ENCODE measurements at places on chromosomes 16 and 17.
A peak's percentile ranks its signal among the peaks of the same experiment; 100 is the strongest.

- DNase-seq = no peak
Measured at GRCh38 chr16:69293401-69293800, 17.7 kb upstream of the VPS4A start.

GRCh38 chr17:66191593-66192377 lies at the start of gene CEP112:
CEP112 (minus strand) TSS chr17:66192133.
- peak; percentile 68 for DNase-seq

DNA sequence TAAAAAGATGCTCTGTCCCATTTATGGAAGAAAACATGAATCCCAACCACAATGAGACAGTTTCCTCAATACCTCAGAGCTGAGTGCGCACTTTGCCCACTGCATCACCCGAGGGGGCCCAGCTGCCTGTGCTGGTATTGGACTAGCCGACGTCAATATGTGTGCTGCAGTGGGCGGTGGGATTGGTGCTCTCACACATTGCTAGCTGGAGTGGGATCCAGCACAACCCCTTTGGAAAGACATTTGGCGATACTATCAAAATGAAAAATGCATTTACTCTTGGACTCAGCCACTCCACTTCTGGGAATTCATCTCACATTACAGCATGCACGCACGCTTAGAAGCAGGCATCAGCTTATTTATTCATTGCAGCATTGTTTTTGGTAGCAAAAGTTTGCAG lies 289.2 kb upstream of the FOXF1 start:
- no peak for DNase-seq

DNA sequence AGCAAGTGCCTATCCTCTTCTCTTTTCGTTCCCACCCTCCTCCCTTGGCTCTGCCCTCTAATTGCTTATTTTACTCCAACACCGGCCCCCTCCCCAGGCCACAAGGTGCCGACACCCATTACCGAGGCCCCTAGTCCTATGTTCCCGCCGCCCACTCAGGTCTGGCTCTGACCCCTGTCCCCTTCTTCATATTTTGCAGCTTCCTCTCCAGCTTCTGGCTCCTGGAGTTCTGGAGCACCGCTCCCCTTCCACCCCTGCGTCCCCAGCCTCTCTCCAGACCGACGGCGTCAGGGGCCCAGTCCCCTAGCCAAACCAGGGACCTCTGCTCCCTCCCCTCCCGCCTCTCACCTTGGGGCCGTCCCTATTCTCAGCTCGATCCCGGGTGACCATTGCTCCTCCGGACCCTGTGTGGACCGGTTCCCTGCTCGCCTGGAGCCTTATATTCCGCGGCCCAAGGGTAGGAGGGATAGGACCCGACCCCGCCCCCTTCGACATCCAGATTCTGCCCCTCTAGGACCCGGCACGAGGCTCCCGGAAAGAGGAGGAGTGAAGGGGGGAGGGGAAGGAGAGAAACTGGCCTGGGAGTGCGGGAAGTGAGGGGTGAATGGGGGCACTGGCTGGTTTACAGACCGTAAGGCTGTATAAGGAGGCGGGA lies at the start of gene HES7:
Gene HES7, minus strand, starts transcription at position 412 of the 655 bp plus-strand sequence. Its CDS starts 22 bp downstream, at position 390.
- DNase-seq = no peak

DNA sequence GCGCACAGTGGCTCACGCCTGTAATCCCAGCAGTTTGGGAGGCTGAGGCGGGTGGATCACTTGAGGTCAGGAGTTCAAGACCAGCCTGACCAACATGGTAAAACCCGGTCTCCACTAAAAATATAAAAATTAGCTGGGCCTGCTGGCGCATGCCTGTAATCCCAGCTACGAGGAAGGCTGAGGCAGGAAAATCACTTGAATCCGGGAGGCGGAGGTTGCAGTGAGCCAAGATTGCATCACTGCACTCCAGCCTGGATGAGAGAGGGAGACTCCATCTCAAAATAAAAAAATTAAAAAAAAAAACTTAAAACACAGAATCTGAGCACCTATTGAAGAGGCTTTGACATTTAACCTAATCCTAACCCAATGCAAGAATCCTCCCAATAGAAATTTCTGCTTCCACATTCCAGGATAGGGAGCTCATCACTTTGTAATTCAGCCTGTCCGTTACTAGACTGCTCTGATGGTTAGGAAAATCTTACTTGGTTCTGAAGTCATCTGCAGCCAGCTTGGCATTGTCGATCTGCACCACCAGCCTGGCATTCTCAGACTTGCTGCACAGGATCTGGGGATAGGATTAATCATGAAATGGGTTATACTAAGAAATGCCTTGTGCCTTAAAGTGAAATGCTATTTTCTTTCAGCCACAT lies 2.1 kb downstream of the KRT33B start:
- no peak for DNase-seq

- DNase-seq = no peak
Measured at GRCh38 chr16:27464626-27465482, 62.9 kb downstream of the IL21R start.

- no peak for DNase-seq
Measured at GRCh38 chr17:73660366-73660765, 16.1 kb upstream of the SDK2 start.

GRCh38 chr16:58047557-58048348 lies 22.2 kb downstream of the MMP15 start:
- no peak for DNase-seq

DNA sequence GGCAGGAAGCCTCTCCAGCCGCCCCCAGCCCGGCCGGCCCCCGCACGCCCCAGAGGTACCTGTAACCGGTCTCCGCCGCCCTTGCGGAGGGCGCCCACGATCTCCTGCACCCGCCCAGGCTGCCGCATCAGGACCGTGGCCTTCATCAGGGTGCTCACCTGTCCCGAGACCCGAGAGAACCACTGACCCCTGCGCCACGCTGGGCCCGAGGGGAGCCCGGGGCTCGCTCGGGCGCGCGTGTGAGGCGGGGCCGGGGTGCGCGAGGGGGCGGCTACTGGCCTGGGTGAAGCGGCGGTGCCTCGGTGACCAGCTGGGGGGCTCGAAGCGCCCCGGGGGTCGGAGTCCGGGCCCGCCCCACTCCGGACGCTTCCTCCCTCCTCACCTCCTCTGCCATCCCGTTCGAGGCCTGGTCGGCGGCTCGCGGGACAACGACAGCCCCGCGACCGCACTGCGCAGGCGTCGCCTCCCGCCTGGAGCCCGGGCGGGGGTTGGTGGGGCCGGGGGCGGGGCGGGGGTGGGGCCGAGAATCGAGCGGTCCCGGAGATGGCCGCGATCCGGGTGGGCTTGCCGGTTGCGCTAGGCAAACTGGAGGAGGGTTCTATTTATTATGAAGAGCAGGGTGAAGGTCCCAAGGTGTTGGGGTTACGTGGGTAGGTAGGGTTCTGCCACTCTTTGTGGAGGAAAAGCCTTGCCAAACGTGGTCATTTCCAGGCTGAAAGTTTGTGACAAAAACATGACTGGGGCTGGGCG lies at the start of gene NT5C3B:
Gene NT5C3B, minus strand, starts transcription at position 433 of the 750 bp plus-strand sequence. Its CDS starts 39 bp downstream, at position 394.
- peak; percentile 80 for DNase-seq

- peak; percentile 63 for DNase-seq
Measured at GRCh38 chr17:79388556-79389295, 222.1 kb downstream of the RBFOX3 start.

DNA sequence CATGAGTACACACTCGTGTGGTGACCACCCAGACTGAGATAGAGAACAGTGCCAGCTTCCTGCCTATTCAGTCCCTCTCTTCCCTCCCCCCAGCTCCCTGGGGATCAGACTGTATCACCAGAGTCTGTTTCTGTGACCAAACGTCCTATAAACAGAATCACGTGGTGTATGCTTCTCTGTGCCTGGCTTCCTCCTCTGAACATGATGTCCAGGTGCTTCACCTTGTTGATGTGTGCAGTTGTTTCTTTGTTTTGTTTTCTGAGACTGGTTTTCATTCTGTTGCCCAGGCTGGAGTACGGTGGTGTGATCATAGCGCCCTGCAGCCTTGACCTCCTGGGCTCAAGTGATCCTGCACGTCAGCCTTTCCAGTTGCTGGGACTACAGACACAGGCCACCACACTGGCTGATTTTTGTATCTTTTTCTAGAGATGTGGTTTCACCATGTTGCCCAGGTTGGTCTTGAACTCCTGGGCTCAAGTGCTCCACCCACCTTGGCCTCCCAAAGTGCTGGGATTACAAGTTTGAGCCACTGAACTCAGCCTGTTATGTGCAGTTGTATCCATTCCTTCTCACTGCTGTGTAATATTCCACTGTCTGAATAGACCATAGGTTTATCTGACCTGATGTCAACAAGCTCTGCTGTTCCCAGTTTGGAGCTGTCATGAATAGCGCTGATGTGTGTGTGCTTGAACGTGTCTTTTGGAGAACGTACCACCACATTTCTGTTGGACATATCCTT lies 28.9 kb upstream of the PRM1 start:
- DNase-seq = no peak

- no peak for DNase-seq
Measured at GRCh38 chr17:69679829-69680228, 265.3 kb downstream of the MAP2K6 start.

GRCh38 chr17:79130536-79131273 lies 56.1 kb downstream of the ENGASE start:
- no peak for DNase-seq

GRCh38 chr16:59385491-59385890 lies 651.4 kb upstream of the GOT2 start:
- no peak for DNase-seq

GRCh38 chr16:25143928-25144327 lies 32.4 kb downstream of the LCMT1 start:
- DNase-seq = no peak

DNA sequence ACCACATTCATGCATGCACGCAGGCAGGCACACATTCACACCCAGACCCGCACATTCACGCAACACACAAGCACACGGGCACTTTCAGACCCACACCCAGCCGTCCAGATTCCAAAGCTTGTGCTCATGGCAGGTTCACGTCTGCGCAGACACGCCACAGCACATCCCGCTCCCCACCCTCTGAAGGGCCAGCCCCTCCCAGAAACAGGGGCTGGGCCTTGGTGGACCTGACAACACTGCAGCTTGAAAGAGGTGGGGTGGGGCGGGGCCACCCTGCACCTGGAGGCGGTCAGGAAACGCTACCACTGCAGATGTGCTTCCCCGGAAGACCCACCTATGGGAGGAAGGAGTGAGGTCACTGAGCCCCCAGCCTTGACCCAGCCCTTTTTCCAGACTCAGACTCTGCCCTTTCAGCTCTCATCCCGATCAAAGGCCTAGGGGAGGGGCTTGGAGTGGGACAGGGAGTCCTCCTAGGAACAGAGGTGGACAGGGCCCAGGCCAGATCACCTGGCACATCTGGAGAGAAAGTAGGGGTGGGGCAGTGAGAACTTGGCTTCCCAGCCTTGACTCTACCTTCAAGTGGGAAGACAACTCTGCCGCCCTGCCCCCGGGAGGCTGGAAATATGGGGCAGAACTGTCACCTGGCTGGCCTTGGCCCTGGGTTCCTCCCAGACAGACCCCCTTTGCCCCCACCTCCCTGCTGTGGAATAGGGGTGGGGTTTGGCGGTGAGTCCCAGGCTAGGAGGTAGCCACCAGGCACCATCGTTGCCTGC lies 11.0 kb downstream of the P3H4 start:
- no peak for DNase-seq

DNA sequence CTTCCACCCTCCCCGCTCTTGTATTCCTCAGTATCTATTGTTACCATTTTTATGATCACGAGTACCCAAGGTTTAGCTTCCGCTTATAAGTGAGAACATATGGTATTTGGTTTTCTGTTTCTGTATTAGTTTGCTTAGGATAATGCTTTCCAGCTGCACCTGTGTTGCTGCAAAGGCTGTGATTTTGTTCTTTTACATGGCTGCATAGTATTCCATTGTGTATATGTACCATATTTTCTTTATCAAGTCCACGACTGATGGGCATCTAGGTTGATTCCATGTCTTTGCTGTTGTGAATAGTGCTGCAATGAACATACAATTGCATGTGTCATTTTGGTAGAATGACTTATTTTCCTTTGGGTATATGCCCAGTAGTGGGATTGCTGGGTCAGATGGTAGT lies 79.7 kb upstream of the EFCAB3 start:
- no peak for DNase-seq

GRCh38 chr16:63289834-63290460 lies 1253.7 kb upstream of the CDH8 start:
- DNase-seq = peak; percentile 1

DNA sequence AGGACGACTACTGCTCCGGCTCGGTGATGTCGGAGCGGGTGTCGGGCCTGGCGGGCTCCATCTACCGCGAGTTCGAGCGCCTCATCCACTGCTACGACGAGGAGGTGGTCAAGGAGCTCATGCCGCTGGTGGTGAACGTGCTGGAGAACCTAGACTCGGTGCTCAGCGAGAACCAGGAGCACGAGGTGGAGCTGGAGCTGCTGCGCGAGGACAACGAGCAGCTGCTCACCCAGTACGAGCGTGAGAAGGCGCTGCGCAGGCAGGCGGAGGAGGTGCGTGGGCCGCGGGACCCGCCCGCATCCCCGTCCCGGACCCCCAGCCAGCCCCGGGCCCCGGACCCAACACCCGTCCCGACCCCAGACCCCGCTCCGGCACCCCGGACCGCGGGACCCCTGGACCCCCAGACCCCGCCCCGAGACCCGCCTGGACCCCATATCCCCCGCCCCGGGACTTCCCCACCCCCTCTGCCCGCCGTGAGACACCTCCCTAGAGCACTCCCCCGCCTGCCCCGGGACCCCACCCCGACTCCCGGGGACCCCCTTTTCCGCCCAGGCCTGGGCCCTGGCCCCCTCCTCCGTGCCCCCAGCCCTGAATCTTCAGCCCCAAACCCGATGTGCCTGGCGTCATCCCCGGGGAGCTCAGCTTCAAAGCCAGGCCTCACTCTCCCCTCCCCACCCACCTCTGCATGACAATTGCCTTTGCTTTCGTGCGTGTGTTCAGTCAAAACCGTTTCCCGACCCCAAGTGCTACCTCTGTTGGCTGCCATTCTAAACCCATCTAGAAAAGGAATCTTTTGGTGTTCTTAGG lies 594 bp downstream of the MAPK8IP3 start:
- peak; percentile 39 for DNase-seq

DNA sequence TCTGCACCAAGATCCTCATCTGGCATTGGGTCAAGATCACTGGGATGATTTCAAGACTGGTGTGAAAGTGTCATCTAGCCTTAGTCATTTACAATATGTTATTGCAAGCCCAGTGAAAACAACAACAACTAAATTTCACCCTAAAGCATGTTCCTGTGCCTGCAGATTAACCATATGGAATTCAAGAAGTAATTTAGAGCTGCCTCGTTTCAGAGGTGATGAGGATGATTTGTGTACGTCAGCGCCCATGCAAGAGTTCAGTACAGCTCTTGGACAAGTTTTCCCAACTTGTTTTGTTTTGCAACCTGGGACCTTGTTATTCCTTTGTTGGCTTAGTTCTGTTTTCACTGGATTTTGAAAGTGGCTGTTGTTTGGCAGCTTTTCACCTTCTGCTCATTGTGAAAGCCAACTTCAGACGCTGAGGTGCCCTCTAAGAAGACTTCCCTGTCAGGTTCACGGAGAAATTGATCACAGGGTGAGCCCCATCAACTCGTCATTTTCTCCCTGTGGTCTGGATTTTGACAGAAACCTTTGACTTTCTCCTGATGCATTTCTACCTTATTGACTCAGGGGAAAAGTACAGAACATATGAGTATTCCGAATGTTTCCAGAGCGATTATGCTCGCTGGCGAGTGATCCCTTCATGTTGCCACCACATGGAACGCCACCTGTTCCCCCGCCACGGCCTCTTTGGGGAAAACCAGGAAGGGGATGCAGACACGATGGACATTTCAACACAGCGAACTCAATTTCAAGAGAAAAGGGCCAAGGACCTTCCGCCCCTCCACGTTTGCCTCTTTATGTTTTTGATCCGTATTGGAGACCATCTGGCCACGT lies 85.6 kb downstream of the FOXL1 start:
- no peak for DNase-seq

Measured in NCI-H446 (cell line).